ENCODE measurements at places on chromosomes 3 and 15. TPM values are rescaled to one million over a fixed set of nuclear protein-coding genes. Genes with fewer than 3 reads are reported as not detected.

GRCh38 chr3:63060412-63060811 is 185.2 kb upstream of the CADPS start:
- DNase-seq: no peak
- no peak overlapping the region for H3K4me3 ChIP-seq
- H3K27ac ChIP-seq: no peak overlapping the region
- no peaks in the 10 kb centered on the region for H3K27me3 ChIP-seq

DNA sequence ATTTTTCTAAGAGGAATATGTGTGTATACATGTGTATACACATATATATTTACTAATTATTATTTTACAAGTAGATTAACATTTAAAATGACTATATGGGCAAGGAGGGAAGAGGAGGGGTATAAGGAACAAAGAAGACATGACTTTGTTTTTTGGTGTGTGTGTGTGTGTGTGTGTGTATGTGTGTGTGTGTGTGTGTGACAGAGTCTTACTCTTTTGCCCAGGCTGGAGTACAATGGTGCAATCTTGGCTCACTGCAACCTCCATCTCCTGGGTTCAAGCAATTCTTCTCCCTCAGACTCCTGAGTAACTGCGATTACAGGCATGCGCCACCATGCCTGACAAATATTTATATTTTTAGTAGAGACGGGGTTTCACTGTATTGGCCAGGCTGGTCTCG is 2.6 kb upstream of the EOGT start:
- H3K27ac ChIP-seq: no peak overlapping the region
- H3K27me3 ChIP-seq: no peaks in the 10 kb centered on the region
- no peak for DNase-seq
- peaks cover 19% of the 10 kb centered on the region for H3K36me3 ChIP-seq
- H3K4me1 ChIP-seq: peaks cover 30% of the 10 kb centered on the region

- no peaks in the 10 kb centered on the region for H3K4me1 ChIP-seq
- no peak for DNase-seq
- H3K27ac ChIP-seq: no peak overlapping the region
- no peaks in the 10 kb centered on the region for H3K36me3 ChIP-seq
Observed at GRCh38 chr15:100807028-100807427, 72.6 kb upstream of the ALDH1A3 start.

DNA sequence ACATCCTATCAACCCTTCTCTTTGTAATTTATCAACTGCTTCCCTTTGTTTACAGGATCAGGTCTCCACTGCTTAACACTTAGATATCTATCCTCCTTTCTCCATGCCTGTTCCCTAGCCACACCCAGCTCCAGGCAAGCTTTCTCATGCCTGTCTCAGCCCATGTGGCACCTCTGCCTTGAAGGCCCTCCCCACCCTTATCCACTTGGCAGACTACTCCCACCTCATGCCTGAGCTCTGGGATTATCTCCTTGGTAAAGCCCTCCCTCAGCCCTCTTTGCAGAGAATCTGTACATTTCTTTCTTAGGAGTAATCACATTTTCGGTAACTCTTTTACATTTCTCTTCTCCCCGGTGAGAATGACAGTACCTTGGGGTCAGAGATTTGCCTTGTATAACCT is 96.0 kb downstream of the ATP1B3 start:
- peaks cover 2% of the 10 kb centered on the region for H3K4me1 ChIP-seq
- H3K27ac ChIP-seq: no peak overlapping the region
- no peak for DNase-seq
- peaks cover 3% of the 10 kb centered on the region for H3K36me3 ChIP-seq
- H3K4me3 ChIP-seq: no peak overlapping the region

- H3K27me3 ChIP-seq: no peaks in the 10 kb centered on the region
- no peaks in the 10 kb centered on the region for H3K36me3 ChIP-seq
- DNase-seq: no peak
- no peak overlapping the region for H3K4me3 ChIP-seq
- H3K27ac ChIP-seq: no peak overlapping the region
Observed at GRCh38 chr3:48410205-48411040, 19.5 kb downstream of the PLXNB1 start.

APOD gene
- not detected for total RNA-seq

PRR20G gene
- not detected for total RNA-seq

CXCR6 gene
- 18.0 TPM for total RNA-seq

GPR149 gene
- not detected for total RNA-seq
